Omental fat pad (tissue), 4 donors: ENCODE measurements at places on chromosomes 13 and 19.

- DNase-seq, result no peak
Measured at GRCh38 chr19:41993612-41994483, at the start of gene ATP1A3. TSS of gene ATP1A3 (minus strand) at chr19:41994230. CDS start at chr19:41994076, 154 bp downstream.

GRCh38 chr13:70183041-70183440 is 74.8 kb upstream of the KLHL1 start:
- no peak for DNase-seq

DNA sequence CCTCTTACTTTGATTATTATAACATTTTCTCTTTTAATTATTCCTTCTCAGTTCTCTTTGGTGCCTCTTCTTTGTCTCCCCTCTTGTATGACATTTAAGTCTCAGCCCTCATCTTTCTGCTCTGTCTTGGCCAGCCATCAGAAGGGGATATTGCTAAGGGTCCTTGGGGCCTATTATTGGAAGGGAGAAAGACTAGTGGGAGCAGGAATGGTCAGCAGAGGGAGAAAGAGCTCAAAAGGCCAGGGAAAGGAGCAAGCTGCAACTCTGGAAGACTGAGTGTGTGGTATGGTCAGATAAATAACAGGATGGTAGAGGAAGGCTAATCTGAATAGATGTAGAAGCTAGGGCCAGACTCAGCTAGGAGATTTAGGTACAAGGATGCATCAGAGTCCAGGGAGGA is 336.9 kb downstream of the TDRD3 start:
- DNase-seq, result no peak

DNA sequence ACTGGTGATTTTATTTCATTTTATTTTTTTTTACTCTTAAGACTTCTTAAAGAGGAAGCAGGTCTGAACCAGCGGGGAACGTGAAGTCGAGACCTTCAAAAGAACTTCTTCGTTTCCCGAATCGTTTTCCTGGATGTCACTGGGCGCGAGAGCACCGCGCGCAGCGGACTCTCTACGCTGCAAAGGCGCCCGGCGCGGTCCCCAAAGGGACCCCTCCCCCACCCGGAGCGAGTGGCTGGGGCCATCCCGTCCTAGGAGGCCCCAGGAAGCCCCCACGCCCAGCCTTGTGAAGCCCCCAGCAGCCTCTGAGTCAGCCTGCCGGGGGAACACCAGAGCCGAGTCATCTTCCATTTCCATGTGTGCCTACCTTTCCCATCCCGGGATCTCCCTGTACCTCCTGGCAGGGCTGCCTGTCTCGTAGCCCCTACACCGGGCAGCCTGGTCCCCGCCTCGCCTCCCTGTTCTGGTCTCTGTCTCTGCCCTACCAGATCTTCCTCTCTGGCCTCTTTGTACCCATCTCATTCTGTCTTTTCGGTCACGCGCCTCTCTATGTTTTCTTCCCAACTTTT is 608 bp downstream of the CD70 start:
- no peak for DNase-seq

DNA sequence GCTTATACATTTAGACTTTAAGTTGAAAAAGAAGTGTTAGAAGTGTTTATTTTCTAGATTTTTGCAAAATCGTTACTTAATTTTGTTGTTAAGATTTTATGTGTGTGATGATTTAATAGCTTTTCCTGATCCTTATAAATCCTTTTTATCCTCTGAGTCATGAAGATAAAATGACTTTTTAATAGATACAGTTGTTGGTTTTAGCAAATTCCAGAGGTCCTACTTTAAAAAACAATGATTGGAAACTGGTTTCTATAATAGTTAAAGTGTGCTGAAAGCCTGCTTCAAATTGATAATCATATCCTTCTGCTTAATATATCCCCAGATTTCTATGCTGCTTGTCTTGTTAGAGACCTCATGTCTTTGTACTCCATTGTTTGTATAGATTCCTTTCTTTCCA is 39.0 kb downstream of the RNASEH2B start:
- DNase-seq, result no peak

GRCh38 chr19:18875726-18876125 is 20.2 kb downstream of the CERS1 start:
- no peak for DNase-seq

DNA sequence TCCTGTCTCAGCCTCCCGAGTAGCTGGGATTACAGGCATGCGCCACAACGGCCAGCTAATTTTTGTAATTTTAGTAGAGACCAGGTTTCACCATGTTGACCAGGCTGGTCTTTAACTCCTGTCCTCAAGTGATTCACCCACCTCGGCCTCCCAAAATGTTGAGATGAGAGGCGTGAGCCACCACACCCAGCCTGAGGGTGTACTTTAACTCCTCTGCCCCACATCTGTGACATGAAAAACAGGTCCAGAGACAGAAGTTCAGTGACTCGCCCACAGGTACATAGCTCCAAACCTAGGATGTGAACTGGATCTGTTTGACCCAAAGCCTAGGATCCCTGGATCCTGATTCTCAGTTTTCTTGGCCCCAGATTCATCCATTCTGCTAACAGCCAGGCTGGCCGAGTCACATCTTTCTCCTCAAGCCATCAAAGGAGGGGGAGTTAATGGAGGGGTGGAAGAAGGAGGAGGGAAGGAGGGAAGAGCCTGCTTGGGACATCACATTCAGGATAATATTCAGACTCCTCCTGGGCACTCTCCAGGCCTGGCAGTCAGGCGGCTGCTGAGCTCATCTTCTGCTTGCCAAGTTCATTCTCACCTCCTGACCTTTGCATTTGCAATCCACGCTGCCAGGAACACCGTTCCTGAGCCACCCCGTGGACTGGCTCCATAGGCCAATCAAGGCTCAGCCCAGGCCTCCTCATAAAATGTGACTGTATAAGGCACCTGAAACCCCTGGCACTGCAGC is 3.1 kb downstream of the SPC24 start:
- DNase-seq, result no peak
